ENCODE measurements at places on chromosomes 2 and 18.

- DNase-seq, result peak; percentile 19
Measured at GRCh38 chr2:229910832-229911412, 10.9 kb downstream of the TRIP12 start.

DNA sequence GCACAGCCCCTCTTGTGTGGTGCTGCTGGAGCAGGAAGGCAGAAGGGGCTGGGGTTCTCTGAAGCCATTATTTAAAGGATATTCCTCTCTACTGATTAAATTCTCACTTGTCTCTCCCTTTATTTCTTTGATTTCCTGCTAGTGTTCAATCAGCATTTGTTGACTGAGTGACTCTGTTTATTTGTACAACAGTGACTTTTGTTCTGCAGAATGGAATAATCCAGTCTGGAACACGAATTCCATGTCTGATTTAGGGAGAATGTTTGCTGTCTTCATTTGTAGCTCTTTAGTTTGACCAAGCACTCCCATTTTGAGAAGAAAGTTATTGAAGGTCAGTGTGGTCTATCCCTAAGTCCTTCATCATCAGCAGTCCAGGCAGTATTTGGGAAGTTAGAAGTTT lies 141.2 kb downstream of the SETBP1 start:
- no peak for DNase-seq

- DNase-seq, result peak; percentile 52
Measured at GRCh38 chr18:3015204-3015592, 2.3 kb upstream of the LPIN2 start.

GRCh38 chr2:180987146-180987545 lies 6.7 kb downstream of the UBE2E3 start:
- no peak for DNase-seq

GRCh38 chr18:23291456-23292205 lies 156.3 kb downstream of the CABLES1 start:
- no peak for DNase-seq

DNA sequence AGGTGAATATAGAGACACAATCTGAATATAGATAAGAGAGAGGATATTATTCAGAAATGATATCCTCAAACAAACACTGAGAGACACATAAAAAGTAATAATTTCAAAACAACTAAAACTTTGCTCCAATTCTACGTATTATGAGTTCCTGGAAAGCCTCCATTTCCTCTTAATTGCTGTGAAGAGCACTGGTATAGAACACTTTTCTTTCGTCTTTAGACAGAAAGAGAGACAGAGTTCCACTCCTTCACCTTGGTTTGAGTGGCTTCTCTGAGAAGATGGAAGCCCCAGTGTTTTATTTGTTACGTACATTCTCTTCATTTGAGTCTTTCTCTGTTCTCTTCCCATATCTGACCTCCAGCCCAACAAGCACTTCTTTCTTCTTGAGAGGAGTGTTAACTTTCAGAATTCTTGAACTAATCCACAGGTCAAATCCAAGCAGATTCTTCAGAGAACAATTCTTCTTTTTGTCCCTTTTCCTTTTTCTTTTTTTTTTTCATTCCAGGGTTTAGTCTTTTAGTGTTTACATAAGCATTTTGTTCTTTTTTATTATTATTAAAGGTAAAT lies 6.4 kb upstream of the PIK3C3 start:
- no peak for DNase-seq

- DNase-seq, result no peak
Measured at GRCh38 chr2:68870215-68870614, 982 bp downstream of the BMP10 start.

GRCh38 chr2:7014174-7014640 lies 97.0 kb downstream of the RNF144A start:
- DNase-seq, result no peak

DNA sequence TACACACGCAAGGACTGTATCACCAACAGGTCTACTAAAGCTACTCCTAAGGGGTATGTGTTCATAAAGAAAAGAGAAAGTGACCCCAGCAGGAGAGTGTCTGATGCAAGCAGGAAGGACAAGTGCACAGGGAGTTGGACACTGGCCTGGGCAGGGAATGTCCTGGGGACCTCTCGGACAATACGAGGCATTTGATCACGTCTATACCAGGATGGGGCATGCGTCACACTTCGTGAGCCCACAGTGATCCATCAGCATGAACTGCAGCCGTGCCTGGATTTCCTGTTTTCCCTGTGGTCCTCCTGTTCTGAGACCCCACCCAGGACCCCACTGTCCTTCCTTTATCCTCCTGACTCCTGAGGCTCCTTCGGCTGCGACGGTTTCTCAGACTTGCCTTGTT lies 113.9 kb downstream of the HDAC4 start:
- DNase-seq, result no peak

DNA sequence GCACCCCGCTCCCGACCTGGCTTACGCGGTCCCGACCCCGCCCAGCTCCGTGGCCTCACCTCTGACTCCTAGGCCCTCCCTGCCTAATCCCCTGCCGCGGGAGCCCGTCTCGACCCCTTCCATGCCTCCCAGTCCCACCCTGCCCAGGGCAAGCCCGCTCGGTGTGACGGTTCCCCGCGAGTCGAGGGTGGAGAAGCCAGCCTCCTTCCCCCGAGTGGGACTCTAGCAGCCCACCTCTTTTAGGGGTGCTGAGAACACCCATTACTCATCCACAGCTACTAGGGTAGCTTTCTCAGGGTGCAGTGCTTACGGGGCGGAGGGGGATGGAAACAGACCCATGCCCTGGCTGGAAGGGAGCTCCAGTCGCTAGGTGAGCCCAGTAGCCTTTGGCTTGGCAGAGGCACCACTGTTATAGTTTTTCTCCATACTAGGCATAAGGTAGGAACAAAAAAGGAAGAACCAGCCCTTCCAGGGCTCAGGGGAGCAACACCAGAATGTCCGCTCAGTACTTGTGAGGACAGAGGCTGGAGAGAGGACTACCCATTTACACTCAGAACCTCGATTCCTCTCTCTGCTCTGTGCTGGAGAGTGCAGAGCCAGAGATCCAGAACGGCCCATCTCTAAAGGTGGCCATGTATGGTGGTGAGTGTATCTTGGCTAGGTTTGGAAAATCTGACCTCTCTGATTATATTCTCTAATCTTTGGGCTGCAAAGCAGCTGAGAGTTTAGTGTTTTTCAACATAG lies 606 bp downstream of the AGBL5 start:
- no peak for DNase-seq

GRCh38 chr2:6841537-6842287 lies 24.0 kb downstream of the CMPK2 start:
- DNase-seq, result no peak

GRCh38 chr2:7774481-7774880 lies 857.3 kb downstream of the RNF144A start:
- no peak for DNase-seq

DNA sequence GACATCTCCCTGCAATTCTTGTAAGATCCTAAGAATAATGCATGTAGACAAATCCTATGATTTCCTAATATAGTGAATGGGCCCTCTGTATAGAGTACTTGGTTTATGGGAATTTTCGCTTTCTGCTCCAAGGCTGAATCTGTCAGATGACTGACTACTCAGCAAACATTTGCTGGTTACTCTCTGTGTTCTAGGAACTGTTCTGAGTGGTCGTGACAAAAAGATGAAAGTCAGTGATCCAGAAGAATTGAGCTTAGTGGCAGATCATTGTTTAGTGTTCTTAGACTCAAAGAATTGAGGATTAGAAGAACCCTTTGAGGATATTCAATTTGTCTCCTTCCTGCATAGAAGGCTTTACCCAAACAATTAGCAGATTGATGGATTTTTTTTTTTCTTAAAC lies 10.0 kb downstream of the XRCC5 start:
- DNase-seq, result no peak

GRCh38 chr2:190922376-190922775 lies 41.8 kb downstream of the GLS start:
- DNase-seq, result no peak

GRCh38 chr18:8957731-8958130 lies 144.8 kb upstream of the NDUFV2 start:
- no peak for DNase-seq

DNA sequence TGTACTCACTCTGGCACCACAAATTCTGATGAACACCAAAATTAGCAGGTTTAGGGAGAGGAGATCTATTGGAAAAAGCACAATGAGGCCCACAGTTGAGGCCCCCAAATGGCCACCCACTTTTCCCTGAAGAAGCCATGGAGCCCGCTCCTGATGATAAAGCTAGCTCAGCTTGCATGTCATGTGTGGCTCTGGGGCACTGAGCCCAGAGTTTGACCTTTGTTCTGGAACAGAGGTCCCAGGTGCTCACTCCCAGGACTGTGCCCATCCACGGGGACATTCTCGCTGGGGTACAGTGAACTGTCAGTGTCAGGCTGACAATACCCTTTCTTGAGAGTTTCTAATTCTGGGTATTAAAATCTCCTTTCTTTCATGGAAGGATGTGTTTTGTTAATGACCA lies 36.2 kb downstream of the XDH start:
- DNase-seq, result no peak

DNA sequence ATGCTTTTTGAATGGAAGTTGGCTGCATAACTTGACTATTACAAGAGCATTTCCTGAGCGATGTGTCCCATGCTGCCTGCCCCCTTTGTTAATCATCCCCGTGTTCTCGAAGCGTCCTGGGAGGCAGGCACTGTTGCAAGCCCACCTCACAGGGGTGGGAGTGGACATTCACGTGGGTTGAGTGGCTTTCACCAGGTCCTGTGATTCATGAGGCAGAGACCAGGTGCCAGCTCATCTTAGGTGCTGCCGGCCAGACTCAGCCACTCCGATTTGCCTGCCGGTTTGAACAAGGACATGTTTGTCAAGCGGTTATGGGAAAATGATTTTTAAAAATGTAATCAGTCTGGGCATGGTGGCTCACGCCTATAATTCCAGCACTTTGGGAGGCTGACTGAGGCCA lies 112.5 kb downstream of the ZNF532 start:
- DNase-seq, result no peak

DNA sequence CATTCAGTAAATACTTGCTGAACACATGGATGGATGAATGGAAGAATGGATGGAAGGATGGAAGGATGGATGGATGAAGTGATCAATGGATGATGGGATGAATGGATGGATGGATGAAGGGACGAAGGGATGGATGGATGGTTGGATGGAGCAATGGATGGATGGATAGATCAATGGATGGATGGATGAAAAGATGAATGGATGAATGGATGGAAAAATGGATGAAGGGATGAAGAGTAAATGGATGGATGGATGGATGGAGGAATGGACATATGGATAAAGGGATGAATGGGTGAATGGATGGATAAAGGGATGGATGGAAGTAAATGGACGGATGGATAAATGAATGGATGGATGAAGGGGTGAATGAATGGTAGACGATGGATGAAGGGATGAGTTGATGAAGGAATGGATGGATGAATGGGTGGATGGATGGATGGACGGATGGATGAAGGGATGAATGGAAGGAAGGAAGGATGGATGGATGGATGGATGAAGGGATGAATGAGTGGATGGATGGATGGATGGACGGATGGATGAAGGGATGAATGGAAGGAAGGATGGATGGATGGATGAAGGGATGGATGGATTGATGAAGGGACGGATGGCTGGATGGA lies 13.9 kb upstream of the ID2 start:
- DNase-seq, result no peak

- no peak for DNase-seq
Measured at GRCh38 chr2:192030289-192030688, 164.4 kb downstream of the TMEFF2 start.
